NCI-H1436 (cell line): ENCODE measurements at places on chromosomes 12 and 14.

DNA sequence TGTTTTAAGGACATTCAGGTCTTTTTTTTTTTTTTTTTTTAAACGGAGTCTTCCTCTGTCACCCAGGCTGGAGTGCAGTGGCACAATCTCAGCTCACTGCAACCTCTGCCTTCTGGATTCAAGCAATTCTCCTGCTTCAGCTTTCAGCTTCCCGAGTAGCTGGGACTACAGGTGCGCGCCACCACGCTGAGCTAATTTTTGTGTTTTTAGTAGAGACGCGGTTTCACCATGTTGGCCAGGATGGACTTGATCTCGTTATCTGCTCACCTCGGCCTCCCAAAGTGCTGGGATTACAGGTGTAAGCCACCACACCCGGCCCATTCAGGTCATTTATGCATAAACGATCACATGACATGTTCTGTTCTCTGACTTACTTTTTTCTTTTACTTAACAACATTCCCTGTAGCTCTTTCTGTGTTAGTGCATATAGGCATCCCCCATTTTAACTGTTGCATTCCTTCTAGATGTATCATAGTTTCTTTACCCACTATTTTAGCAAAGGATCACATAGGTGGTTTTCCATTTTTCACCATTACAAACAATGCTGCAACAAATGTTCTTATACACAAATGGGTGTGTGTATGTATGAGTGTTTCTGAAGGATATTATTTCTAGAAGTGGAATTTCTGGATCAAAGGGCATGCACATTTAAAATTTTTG lies 74.2 kb downstream of the ARF6 start:
- no peak for DNase-seq

- no peak for DNase-seq
Observed at GRCh38 chr14:52342849-52343596, 28.9 kb downstream of the PTGER2 start.

GRCh38 chr12:15222219-15222618 lies 1.0 kb upstream of the RERG start:
- no peak for DNase-seq

GRCh38 chr12:59938190-59938962 lies 342.5 kb downstream of the SLC16A7 start:
- DNase-seq, result no peak

DNA sequence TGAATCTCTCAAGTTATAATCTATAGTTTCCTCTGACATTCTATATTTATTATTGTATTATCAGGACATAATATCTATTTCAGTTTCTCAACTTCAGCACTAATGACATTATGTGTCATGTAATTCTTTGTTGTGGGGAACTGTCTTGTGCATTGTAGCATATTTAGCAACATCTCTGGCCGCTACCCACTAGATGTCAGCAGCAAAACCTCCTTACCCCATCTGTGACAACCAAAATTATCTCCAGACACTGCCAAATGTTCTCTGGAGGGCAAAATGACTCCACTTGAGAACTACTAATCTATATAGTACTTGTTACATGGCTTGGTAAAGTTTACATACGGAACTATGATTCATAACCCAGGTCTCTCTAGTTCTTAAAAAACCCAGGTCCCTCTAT lies 110.2 kb downstream of the RASSF9 start:
- peak; percentile 7 for DNase-seq

DNA sequence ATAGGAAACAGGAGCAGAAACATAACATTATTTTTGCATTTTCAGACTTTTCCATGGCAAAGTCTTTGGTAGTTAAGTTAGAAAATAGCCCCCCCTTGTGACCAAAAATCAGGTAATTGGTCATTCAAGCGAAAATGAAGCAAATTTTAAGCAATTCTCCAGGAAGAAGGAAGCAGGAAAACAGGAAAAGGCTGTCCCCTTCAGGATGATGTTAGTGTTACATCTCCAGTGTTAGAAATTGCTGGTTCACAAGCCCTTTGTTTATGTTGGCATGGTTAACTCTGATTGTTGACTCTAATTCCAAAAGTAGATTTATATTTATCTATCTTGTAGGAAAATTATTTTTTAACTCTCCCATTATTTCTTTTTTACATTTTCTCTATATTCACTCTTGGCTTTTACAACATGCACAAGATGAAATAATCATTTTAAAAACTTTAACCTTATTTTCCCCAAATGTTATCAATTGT lies 18.8 kb upstream of the GAS2L3 start:
- peak; percentile 66 for DNase-seq

DNA sequence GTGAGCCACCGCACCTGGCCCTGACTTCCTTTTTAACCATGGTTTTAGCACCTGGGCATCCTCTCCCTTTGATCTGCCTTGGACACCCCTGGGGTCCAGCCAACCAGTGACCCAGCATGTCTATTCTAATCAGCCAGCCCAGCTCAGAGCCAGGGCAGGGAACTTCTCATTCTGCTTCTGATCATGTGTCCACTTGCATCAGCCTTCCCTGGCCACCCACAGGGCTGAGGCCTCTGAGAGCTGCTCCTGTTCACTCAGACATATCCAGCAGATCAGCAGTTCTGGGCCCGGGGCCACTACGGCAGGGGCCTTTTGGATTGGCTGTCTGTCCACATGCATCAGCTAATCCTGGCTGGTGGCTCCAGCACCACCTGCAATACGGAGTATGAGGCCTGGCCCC lies 117.9 kb upstream of the MAP1LC3B2 start:
- no peak for DNase-seq
